ENCODE measurements at places on chromosomes 3 and 15.

- DNase-seq: no peak
Measured at GRCh38 chr3:105905328-105905727, 36.5 kb upstream of the CBLB start.

- DNase-seq: no peak
Measured at GRCh38 chr3:186481526-186481925, 62.7 kb downstream of the CRYGS start.

DNA sequence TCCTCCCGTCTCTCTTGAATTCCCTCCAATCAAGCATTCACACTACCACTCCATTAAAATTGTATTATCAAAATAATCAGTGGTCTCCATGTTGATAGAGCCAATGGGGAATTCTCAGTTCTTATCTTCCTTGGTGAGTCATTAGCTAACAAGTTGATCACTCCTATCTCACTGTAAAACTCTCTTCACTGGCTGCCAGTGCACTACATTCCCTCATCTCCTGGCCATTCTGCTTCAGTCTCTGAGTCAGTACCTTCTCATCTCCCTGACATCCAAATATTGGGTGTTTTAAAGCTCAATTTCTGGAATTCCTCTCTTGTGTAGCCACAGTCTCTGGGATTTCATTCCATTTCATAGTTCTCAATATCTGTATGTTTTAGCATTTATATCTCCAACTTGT is 175.2 kb downstream of the ALDH1A2 start:
- DNase-seq: no peak

DNA sequence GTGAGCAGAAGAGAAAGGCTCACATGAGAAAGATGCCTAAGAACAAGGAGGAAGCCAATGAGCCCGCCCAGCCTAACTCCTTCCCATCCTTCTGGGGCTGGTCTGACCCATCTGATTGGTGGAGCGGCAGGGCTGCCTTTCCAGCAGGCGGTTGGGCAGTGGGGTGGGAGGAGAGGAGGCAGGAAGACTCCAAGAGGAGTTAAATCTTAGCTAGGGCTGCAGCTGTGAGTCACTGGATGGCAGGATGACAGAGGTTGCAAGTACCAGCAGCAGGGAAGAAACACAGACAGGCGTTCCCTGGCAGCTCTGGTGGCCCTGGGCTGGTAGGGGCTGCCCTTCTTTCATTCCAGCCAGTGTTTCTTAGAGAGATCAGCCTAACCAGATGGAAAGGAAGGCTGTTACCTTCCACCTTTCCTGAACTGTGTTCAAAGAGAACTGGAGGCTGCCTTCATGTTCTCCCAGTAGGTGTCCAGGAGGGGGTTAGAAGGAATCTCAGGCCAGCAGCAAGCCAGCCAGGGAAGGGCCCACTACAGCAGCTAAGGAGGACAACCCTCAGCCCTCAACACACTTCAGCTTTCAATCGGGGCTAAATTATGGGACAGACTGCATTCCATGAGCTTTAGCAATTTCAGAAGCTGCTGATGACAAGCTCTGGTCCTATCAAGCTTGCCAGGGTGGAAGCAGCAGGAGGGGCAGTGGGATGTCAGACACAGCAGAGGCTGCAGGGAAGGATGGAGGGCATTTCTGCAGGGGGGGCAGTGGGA is 50.3 kb downstream of the CHSY1 start:
- DNase-seq: peak; percentile 73

- no peak for DNase-seq
Measured at GRCh38 chr3:111319598-111319997, 222.4 kb upstream of the CD96 start.

DNA sequence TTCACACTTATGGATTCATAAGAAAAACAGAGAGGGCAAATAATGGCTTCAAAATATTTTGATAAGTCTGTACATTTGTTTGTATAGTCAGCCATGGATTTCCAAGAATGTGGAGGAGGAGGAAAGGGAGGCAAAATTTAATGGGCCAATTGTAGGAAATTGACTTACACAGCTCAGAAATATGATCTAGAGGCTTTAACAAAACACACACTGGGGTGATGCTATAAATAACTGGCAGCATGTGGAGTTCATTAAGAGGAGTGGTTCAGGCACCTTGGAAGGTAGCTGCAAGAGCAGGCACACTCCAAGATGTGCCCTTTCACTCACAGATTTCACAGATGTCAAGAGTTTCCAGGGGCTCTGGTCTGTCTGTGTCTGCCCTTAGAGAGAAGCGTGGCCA is 193.4 kb upstream of the RASGRP1 start:
- DNase-seq: no peak

- DNase-seq: no peak
Measured at GRCh38 chr3:46484911-46485778, 12.6 kb upstream of the RTP3 start.

DNA sequence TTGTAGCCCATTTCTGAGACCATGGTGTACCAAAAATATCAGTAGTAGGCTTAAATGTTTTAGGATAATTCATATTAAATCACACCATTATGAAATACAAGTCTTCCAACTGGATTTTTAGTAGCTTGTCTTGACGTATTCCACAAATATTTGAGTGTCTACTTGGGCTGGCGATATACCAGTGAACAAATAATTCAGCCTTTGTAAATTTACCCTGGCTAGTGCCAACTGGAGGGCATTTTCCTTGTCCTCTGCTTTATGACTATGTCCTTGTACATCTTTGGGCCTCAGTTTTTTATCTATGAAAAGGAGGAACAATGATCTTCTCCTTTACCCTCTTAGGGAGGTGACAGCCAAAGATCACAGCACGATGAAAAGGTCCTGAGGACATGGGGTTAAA is 114.8 kb downstream of the FRMD4B start:
- DNase-seq: no peak

- peak; percentile 7 for DNase-seq
Measured at GRCh38 chr3:117695871-117696645, 986.5 kb downstream of the TUSC7 start.

Data from activated CD4-positive, alpha-beta T cell treated with anti-CD3 and anti-CD28 coated beads, Interleukin-2, amount 10 ng/mL, durations not matched to agents 24 days and 14 days (primary cell).